ENCODE measurements at places on chromosomes 2 and 18.

GRCh38 chr2:27264753-27265535 is 2.1 kb upstream of the SLC30A3 start:
- no peak for DNase-seq

DNA sequence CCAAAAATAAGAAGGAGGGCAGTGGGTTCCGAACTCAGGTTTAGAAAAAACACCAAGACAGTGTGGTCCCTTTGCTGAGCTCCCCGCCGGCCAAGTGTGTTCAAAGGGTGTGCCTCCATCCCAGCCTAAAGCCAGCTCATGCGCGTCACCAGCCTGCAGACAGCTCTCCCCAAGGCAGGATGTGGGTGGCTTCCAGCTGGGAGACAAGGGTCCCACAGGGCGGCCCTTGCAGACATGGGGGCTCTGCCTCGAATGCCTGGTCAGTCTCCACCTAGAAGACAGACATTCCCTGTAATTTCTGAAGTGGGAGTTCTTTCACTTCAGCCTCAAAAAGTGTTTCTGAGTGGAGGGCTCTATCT is 135.8 kb upstream of the GPC1 start:
- no peak for DNase-seq

DNA sequence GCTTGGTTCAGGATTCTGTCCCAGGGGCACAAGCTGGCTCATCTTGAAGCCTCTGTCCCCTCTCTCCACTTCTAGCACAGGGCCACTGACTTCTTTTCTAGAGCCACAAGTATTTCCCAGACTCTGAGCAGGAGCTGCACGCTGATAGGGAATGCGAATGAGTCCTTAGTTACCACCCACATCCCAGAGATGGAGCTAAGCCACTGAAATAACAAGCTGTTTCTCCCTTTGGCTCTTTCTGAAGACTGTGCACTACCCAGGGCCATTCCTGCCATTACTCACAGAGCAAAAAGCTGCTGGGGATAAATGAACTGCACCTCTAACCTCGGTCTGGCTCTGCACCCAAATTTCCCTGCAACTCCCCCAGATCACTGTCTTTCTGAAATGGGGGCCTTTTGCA is 70.6 kb downstream of the TSN start:
- DNase-seq: no peak

- DNase-seq: no peak
These were observed 442.1 kb upstream of the TCF4 start for GRCh38 chr18:56030060-56030459.

DNA sequence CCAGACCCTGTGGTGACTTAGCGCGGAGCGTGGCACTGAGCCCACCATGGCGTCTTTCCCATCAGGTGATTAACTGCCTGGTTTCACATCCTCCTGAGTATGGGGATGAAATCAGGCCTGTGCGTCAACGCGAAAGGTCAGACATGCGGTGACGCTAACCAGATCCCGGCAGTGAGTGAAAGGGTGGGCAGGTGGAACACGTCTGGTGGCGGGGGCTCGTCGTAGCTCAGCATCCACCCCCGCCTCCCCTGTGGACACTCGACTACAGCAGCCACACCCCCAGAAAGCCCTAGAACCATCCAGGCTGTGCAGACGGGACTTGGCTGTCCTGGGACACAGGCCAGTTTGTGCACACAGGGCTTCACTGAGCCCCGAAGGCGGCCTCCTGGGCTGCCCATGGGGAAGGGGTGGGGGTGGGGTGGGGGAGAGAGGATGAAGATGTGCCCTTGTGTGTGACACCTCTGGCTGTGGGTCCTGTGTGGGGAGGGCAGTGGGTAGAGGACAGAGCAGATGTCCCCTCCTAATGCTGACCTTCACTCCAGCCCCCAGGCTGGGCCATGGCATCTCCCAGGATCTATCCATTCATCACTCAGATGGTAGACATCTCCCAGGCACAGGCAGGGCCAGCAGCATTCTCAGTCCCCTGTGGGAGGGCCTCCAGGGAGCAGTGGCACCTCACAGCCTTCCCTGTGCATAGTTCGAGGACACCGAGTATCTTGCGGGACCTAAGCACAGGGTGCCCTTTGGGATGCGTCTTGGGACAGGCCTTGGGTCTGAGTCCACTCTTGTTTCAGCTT is 27.5 kb downstream of the RAMP1 start:
- DNase-seq: no peak
